ENCODE measurements at places on chromosomes 11 and 22. TPM values are rescaled to one million over a fixed set of nuclear protein-coding genes. Genes with fewer than 3 reads are reported as not detected.

The SLC37A2 gene
- 42.5 TPM for total RNA-seq

DNA sequence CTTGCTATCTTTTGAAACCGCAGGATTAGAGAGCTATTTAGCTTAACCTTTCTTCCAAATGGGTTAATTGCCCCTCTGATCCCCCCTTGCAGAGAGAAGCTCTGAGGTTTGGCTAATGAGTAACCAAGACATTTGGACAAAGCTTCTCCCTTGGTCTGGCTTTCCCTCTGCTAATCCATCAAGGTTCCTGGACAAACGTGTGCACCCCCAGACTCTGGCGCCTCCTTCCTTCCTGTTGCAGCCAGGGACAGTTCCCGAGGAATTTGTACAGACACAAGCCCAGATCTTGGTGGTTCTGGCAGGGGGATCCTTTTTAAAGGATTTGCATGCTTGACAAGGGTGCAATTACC, 1.6 kb downstream of the KIAA1671 start:
- DNase-seq: no peak

DNA sequence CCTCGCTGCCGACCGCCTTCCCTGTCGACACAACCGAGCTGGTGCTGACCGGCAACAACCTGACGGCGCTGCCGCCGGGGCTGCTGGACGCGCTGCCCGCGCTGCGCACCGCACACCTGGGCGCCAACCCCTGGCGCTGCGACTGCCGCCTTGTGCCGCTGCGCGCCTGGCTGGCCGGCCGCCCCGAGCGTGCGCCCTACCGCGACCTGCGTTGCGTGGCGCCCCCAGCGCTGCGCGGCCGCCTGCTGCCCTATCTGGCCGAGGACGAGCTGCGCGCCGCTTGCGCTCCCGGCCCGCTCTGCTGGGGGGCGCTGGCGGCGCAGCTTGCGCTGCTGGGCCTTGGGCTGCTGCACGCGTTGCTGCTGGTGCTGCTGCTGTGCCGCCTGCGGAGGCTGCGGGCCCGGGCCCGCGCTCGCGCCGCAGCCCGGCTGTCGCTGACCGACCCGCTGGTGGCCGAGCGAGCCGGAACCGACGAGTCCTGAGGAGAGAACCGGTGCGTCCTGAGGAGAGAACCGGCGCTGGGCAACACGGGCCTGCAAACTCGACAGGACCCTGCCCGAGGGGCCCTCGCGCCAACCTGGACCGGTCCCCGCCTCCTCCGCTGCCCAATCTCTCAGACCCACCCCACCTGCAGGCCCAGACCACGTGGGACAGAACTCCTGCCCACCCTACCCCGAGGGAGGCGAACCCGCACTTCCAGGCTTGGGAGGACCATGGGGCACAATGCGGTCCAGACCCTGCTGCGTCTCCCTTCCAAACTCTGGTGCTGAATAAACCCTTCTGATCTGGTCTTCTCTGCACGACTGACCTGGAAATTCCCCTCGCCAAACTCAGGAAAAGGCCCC, 866 bp downstream of the GP1BB start:
- no peak for DNase-seq

The PLAAT3 gene
- 86.4 TPM for total RNA-seq

DNA sequence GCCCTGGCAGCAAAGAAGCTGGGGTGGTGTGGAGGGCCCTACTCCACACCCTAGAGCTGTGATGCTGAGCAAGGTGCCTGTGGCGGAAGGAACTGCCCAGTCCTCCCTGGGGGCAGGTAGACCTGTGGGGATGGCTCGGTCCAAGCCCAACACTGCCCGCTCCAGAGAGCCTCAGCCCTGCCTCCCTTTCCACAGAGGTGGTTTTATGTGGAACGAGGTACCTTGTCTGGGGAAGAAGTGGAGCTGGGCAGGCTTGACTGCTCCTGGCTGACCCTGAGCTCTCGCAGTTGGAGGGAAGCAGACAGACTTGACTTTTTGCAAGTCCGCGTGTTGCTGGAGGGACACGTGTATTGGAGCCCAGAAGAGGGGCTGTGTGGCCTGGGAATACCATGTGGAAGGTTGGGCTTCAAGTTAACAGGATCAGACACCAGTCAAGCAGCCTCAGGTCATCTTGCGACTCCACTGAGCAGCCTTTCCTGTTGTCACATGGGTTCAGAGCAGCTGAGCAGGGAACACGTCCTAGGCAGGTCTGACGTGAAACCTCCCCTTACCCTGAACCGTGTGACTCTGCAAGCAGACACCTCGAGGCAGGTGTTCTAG, 117.7 kb downstream of the CACNA1I start:
- no peak for DNase-seq

The CSNK1E gene
- 95.3 TPM for total RNA-seq

GRCh38 chr11:128476049-128476448, 111.3 kb downstream of the ETS1 start:
- DNase-seq: no peak

GRCh38 chr11:11965192-11965591, 43.2 kb downstream of the DKK3 start:
- no peak for DNase-seq
